Stimulated activated CD8-positive, alpha-beta memory T cell treated with anti-CD3 and anti-CD28 coated beads, Interleukin-7, amount 100 ng/mL, for 1 hour (primary cell): ENCODE measurements at places on chromosomes 2 and 18.

DNA sequence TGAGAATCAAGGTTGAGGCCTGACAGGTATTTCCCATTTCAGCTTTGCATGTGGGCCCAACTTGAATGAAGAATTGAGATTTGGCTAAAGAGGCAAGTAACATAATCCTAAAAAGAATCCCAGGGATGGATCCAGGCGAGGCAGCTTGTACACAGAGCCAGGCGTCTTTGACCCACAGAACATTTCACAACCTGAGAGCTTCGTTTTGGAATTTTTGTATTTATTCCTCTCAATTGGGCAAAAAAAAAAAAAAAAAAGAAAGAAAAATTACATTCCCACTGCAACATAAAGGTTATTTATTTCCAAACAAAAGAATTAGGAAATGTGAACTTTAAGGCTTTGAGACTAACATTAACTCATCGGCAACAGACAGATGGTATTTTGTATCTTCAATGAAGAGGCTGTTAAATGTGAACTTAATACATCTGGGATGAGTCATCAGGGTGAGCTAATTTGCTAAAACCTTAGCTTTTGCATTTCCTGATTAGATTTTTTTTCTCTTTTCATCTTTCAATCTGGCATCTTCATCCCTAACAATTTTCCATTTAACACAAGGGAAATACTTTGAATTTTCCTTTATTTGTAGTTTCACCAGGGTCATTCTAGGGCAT lies 478.5 kb upstream of the TNP1 start:
- DNase-seq: no peak

- no peak for DNase-seq
Measured at GRCh38 chr2:30178618-30179434, 32.0 kb downstream of the YPEL5 start.

- DNase-seq: no peak
Measured at GRCh38 chr18:75035928-75036327, 173.0 kb downstream of the PTGR3 start.

GRCh38 chr2:45731141-45731540 lies 79.7 kb downstream of the PRKCE start:
- DNase-seq: no peak

- DNase-seq: no peak
Measured at GRCh38 chr2:177675825-177676224, 283.3 kb downstream of the AGPS start.

DNA sequence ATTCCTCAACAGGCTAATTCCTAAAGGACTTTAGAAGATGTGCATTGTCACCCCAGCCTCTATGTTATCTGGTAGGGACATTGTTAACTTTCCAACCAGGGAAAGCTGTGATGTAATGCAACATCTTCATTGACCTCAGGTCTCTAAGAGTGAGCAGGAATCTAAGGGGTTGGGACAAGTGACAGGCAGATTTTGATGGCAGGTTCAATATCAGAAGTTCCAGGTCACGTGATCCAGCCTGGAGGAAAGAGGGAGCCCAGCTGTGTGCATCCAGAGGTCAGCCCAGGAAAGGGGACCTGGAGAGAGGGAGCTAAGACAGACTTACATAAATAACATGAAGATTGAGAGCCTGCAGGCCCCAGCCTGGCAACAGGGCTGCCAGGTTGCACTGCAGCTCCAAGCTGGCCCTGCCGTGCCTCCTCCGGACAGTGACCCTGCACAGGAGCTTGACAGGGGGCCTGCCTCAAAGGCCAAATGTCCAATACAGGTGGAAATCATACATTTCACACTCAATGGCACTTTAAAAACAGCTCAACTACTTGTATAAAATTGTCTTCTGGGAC lies 262.2 kb upstream of the MGAT5 start:
- DNase-seq: no peak

GRCh38 chr2:66692521-66693054 lies 257.7 kb downstream of the MEIS1 start:
- no peak for DNase-seq

- no peak for DNase-seq
Measured at GRCh38 chr18:78999939-79000338, 20.3 kb downstream of the SALL3 start.

DNA sequence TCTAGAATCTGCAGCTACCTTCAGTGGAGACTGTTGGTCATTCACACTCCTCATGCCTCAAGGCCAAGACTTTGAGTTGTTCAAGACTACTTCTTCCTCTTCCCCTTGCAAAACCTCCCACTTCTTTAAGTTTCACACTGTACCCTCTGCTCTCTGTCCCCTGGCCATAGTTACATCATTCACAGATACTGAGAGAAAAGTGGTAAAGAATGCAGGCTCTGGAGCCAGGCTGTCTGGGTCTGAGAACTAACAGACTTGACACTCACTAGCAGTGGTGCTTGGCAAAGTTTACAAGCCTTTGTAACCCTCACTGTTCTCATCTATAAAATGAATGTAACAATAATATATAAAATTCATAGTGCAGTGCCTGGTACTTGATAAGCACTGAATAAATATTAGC lies 61.8 kb downstream of the CDH20 start:
- no peak for DNase-seq

DNA sequence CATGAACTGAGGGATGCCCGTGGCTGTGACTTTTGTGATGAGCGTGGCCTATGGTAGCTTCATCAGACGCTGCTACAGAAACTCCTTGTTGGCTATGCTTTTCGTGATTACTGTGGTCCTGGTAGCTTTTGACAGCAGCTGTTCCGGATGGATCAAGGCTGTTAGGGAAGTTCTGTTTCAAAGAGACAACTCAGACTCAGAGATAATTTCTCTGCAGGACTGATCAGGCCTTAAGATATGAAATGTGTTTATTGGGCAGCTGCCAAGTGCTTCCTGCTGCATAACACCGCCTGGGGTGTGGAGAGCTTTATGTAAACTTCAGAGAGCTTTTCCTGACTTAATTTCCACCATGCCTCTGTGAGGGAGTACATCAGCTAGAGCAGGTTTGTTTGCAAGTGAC lies 243.8 kb downstream of the TSN start:
- no peak for DNase-seq

DNA sequence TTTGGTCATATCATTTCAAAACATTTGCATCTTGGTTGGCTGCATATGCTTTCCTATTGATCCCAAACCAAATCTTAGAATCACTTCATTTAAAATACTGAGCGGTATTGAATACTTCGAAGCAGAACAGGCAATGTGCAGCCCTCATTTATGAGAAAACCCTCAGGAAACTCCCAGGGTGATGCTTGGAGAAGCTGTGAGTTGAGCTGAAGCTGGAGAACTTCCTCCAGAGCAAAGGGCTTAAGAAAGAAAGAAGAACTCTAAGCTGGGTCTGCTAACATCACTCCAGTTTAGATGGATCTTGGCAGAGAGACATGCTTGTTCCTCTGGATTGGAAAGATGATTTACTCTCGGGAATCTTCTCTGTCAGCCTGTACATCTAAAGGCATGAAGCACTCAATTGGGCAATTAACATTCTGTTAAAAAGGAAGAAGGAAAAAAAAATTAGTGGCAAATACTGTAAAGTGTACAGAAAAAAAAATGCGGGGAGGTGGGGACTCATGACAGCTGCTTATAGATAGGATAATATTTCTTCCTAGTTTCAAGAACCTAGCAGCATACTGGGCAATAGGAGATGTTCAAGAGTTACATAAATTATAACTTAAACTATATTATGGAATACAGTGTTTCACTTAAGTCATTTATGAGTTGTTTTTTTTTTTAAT lies 49.5 kb downstream of the ATIC start:
- no peak for DNase-seq

DNA sequence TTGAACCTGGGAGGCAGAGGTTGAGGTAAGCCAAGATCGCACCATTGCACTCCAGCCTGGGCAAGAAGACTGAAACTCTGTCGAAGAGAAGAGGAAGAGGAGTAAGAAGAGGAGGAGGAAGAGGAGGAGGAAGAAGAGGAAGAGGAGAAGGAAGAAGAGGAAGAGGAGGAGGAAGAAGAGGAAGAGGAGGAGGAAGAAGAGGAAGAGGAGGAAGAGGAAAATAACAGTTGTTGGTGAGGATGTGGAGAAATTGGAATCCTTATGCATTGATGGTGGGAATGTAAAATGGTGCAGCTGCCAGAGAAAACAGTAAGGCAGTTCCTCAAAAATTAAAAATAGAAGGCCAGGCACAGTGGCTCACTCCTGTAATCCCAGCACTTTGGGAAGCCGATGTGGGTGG lies 8.5 kb upstream of the NCL start:
- no peak for DNase-seq

- no peak for DNase-seq
Measured at GRCh38 chr2:25293958-25294562, 47.7 kb downstream of the DNMT3A start.

- no peak for DNase-seq
Measured at GRCh38 chr2:40129725-40130124, 322.2 kb downstream of the SLC8A1 start.

DNA sequence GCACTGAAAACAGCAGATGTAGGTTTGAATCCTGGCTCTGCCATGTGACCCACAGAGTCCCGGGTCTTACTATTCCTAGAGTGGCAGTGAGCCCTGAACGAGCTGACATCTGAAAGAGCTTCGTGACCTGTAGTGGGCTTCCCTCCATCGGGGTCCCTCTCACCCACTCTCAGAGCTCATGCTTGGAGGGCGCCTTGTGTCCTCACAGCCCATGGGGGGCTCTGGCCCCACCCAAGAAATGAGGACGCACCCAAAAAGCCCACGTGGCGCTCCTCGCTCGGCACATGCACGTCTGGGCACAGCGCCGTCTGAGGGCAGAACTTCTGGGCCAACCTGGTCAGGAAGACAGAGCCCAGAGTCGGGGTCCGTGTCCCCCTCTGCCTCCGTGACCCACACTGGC lies 23.7 kb downstream of the LBH start:
- DNase-seq: no peak

DNA sequence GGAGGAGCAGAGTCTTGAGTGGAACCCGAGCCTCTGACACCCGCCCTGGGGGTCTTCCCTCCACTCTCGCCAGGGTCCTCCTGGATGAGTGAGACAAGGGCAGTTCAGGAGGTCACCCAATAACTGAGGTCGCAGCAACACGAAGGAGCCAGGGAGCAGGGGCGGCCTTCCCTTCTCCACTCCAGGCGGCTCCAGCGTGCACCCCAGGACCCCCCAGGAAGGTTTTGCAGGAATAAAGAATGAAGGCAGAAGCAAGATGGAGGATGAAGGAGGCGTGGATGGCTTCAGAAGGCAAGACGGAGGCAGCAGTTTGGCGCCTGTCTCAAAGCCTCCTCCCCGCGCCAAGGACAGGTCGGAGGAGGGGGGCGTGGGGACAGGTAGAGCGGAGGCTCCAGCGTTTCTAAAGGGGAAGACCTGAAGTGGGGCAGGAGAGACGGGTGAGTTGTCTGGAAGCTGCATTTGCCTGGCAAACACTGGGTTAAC lies 579 bp upstream of the ITM2C start:
- DNase-seq: no peak

- DNase-seq: no peak
Measured at GRCh38 chr2:25988134-25988533, 5.8 kb upstream of the KIF3C start.

GRCh38 chr2:236861196-236861875 lies 224.4 kb upstream of the COPS8 start:
- DNase-seq: no peak

GRCh38 chr2:215238485-215239098 lies 73.3 kb upstream of the ATIC start:
- DNase-seq: no peak

- DNase-seq: no peak
Measured at GRCh38 chr2:61257446-61257845, 95.5 kb downstream of the C2orf74 start.

DNA sequence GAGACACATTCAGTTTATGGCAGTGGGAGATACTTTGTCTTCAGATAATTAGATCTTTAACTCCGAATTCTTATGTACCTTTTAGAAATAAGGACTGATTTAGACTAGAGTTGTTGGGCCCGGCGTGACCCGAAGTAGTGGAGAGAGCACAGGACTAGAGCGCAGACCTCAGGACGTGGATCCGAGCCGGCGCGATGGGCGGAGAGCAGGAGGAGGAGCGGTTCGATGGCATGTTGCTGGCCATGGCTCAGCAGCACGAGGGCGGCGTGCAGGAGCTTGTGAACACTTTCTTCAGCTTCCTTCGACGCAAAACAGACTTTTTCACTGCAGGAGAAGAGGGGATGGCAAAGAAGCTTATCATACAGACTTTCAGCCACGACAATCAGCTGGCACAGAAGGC lies 54.5 kb downstream of the FMNL2 start:
- no peak for DNase-seq

DNA sequence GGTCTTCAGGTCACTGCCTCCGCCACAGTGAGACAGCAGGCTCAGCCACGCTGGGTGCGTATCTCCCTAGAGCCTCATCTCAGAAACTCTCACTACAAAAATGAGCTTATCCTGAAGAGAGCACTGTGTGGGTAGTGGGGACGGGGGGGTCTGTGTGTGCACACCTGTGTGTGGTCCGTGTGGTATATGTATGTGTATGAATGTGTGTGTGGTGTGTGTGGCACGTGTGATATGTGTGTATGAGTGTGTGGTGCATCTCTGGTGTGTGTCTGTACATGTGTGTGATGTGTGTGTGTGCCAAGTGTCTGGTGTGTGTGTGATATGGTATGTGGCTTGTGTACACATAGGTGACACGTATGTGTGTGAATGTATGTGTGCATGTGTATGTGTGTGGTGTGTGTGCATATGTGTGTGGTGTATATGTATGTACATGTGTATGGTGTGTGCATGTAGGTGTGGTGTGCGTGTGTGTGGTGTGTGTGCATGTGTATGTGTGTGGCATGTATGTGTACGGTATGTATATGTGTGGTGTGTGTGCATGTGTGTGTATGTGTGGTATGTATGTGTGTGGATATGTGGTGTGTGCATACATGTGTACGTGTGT lies 332.2 kb downstream of the EIPR1 start:
- no peak for DNase-seq

GRCh38 chr18:11757084-11757590 lies 68.1 kb downstream of the GNAL start:
- DNase-seq: no peak

- DNase-seq: no peak
Measured at GRCh38 chr18:79879566-79879965, 71.9 kb downstream of the SLC66A2 start.

DNA sequence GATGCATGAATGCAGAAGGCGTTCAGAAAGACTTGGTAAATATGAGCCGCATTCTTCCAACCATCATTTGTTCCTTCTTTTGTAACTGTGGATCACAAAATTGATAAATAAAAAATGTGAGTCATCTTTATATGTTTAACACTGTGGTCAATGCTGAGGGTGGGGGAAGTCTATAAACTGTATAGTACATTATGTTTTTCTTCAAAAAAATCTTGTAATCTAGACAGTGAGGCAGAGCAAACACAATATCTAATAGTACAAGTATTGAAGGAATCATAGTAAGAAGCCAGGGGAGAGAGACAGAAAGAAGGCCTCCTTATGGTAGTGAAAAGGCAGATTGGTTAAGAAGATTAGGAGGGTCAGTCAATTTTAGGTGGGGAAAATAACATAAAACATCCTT lies 30.7 kb upstream of the CALCRL start:
- DNase-seq: no peak

- no peak for DNase-seq
Measured at GRCh38 chr18:23868136-23868785, 146.3 kb upstream of the TTC39C start.

DNA sequence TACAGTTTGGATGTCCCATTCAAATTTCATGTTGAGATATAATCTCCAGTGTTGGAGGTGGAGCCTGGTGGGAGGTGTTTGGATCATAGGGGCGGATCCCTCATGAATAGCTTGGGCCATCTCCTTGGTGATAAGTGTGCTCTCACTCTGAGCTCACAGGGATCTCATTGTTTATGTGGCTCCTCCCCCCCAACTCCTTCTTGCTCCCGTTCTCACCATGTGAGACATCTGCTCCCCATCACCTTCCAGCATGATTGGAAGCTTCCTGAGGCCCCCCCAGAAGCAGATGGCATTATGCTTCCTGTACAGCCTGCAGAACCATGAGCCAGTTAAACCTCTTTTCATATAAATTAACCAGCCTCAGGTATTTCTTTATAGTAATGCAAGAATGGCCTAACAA lies 3.0 kb upstream of the INPP1 start:
- DNase-seq: no peak
